ENCODE measurements at places on chromosomes 1 and 21.

DNA sequence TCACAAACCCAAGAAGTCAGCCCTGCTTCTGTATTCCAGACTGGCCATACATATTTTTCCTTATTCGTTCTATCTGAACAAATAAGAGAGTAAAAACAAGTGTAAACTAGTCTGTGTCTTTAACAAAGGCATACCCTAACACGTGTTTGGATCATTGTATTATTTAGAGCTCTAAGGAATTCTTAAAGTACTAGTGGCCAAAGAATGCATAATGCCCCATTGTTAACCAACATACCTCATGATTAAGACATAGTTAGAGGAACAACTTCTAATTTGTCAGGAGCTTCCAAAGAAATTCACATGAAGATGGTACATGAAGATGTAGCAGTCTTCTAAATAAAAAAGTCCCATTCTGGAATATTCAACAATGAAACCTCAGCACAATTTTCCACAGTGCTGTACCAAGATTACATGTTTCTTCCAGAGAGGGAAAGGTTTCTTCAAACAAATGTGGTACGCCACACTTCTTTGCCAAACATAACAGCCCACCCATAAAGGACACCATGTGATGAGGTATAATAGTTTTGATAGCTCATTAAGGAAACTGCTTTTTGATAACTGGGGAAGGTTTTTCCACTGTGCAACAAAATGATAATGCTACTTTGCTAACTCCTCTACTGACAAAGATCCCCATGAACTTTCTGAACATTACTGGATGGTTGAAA, 5.0 kb downstream of the PALMD start:
- DNase-seq = no peak
- H3K27me3 ChIP-seq = no peaks in the 10 kb centered on the region
- H3K27ac ChIP-seq = no peak overlapping the region
- H3K36me3 ChIP-seq = no peaks in the 10 kb centered on the region

DNA sequence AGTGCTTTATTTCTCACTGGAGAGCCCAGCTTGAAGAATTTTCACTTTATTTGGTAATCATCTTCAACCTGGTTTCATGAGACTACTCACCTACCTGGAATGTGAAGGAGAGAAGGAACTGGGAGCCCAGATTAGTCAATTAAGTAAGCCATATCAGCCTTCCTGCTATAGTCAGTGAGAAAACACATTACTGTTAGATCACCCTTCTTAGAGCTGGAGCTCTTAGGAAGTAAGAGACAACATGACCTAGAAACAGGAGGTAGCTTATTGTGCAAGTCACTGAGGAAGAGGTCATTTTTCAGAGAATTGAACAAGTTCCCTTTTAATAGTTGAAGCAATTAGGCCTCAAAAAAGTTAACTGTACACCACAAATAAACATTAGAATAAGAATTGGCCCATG, 49.2 kb upstream of the TEKT2 start:
- peaks cover 21% of the 10 kb centered on the region for H3K36me3 ChIP-seq
- no peaks in the 10 kb centered on the region for H3K4me1 ChIP-seq
- DNase-seq = no peak
- no peak overlapping the region for H3K4me3 ChIP-seq

GRCh38 chr21:33968080-33968994, 52.7 kb upstream of the ATP5PO start:
- H3K4me3 ChIP-seq = no peak overlapping the region
- H3K36me3 ChIP-seq = peaks cover 17% of the 10 kb centered on the region
- H3K27me3 ChIP-seq = no peaks in the 10 kb centered on the region
- DNase-seq = no peak

DNA sequence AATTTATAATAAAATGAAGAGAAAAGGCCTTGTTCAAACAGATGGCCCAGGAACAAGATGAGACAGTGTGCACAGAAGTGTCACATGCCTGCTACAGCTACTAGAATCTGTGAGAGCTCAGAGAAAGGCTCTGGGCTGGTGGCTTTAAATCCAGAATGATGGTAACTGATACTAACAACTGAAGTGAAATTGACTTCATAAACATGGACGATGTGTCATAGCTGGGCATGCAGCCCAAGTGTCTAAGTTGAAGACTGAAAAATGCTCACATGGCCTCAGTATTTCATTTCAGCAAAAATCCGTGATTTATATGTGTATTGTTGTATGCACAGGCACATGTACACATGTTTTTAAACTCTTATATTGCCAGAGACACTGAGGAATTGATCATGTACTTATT, 208.3 kb upstream of the RUNX1 start:
- no peaks in the 10 kb centered on the region for H3K4me1 ChIP-seq
- no peak for DNase-seq
- H3K36me3 ChIP-seq = no peaks in the 10 kb centered on the region

GRCh38 chr1:202197653-202198365, 4.2 kb downstream of the LGR6 start:
- peaks cover 9% of the 10 kb centered on the region for H3K4me1 ChIP-seq
- peaks cover 12% of the 10 kb centered on the region for H3K27me3 ChIP-seq
- DNase-seq = no peak
- no peak overlapping the region for H3K27ac ChIP-seq

DNA sequence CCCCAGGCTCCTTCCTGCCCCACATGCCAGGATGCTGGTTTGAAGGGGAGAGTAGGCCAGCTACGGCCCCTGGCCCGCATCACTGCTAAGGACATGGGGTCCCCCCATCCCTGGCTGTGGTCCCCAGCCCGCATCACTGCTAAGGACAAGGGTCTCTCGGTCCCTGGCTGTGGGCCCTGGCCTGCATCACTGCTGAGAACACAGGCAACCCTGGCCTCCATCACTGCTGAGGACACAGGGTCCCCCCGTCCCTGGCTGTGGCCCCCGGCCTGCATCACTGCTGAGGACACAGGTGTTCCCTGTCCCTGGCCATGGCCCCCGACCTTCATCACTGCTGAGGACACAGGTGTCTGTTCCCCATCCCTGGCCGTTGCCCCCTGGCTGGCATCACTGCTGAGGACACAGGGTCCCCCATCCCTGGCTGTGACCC, 448 bp upstream of the OBSCN start:
- no peaks in the 10 kb centered on the region for H3K27me3 ChIP-seq
- no peak for DNase-seq
- H3K36me3 ChIP-seq = no peaks in the 10 kb centered on the region

- peak overlapping the region; percentile 67 for H3K4me3 ChIP-seq
- peak overlapping the region; percentile 82 for H3K27ac ChIP-seq
- peaks cover 67% of the 10 kb centered on the region for H3K4me1 ChIP-seq
- H3K36me3 ChIP-seq = no peaks in the 10 kb centered on the region
These were observed 816 bp downstream of the IL6R start for GRCh38 chr1:154405747-154406571.

DNA sequence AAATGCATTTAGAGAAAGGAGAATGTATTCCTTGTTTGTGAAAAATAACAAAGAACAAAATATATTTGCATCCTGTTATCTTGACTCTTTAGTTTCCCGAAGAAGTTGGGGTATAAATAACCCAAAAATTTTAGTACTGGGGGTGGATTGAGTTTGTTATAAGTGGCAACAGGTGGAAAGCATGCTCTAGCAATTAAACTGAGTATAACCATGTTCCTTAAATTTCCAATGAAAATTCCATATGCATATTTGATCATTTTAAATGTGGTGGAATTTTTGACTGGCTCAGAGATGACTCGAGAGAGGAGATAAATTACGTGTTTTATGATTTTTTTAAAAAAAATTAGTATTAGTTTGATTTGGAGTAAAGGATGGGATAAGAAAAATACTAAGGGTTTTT, 348.9 kb downstream of the TGFB2 start:
- no peak overlapping the region for H3K4me3 ChIP-seq
- H3K27me3 ChIP-seq = no peaks in the 10 kb centered on the region
- H3K4me1 ChIP-seq = no peaks in the 10 kb centered on the region
- no peaks in the 10 kb centered on the region for H3K36me3 ChIP-seq
- H3K27ac ChIP-seq = no peak overlapping the region

DNA sequence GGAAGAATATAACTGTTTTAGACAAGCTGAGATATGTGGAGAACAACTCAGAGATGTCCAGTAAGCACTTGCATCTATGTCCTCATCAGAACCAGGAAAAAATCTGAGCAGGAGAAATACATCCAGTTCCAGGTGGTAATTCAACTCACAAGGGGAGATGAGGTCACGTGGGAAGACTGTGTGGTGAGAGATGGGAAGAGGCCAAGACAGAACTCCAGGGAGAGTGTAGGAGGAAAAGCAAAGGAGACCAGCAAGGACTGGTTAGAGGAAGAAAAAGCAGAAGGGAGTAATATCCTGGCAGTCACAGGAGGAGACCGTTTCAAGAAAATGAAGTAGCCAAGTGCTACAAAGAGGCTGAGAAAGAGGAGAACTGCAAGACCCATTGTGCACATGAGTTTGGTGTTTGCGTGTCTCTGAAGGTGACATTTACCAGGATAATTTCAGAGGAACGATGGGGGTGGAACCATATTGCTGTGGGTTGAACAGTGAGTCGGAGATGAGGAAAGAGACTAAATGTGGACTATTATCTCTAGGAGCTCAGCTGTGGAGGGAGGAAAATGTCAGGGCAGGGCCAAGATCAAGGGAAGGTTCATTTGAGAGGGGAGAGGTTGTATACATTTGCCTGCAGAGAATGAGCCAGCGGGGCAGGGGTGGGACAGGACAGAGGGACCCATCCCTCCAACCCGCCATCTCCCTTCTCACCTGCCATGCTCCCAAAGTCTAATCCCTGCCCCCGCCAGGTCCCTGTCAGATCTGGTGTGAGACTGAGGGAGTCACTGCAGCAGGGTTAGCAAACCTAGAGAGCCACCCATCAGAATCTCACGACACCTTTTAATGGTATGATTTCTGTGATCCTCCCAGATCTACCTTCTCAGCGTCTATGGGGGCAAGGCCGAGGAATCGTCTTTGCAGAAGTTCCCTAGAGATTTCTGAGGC, 24.9 kb downstream of the SUSD4 start:
- H3K27ac ChIP-seq = no peak overlapping the region
- H3K27me3 ChIP-seq = no peaks in the 10 kb centered on the region
- H3K36me3 ChIP-seq = no peaks in the 10 kb centered on the region
- DNase-seq = no peak

- H3K4me3 ChIP-seq = no peak overlapping the region
- no peaks in the 10 kb centered on the region for H3K4me1 ChIP-seq
- H3K27ac ChIP-seq = no peak overlapping the region
- no peaks in the 10 kb centered on the region for H3K27me3 ChIP-seq
- H3K36me3 ChIP-seq = no peaks in the 10 kb centered on the region
- no peak for DNase-seq
These were observed 9.4 kb downstream of the FCAMR start for GRCh38 chr1:206960676-206961386.

DNA sequence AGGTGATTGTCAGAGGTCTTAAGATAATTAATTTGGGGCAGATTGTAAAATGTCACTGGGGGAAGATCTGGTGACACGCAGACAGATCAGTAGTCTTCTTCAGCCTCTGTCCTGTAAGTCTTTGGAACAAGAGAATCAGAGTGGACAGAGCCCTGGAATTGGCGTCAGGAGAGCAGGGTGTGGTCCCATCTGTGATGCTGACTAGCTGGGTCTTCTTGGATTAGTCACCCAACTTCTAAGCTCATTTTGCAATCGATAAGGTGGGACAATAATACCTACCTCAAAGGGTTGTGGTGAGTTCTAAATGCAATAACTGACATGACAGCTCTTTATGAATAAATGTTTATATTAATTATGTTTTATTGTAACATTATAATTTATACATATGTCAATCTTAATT, 4.8 kb downstream of the FASLG start:
- no peak for DNase-seq
- no peak overlapping the region for H3K4me3 ChIP-seq
- peaks cover 12% of the 10 kb centered on the region for H3K36me3 ChIP-seq
- peaks cover 37% of the 10 kb centered on the region for H3K4me1 ChIP-seq
- H3K27me3 ChIP-seq = no peaks in the 10 kb centered on the region
- no peak overlapping the region for H3K27ac ChIP-seq

DNA sequence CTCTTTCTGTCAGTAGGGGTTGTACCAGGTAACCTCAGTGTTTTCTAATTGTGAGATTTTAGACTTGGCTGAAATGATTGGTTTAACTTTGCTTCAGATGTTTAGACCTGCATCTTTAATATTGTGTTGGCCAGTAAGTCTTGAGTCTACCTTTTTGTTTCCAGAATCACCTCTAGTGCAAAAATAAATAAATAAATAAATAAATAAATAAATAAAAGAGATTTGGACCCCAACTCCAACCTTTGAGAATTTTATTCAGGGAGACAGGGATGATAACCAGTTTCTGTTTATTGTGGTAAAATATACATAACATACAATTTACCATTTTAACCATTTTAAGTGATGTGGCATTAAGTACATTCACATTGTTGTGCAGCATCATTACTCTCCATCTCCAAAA, 64.4 kb downstream of the RAVER2 start:
- H3K4me3 ChIP-seq = no peak overlapping the region
- no peaks in the 10 kb centered on the region for H3K4me1 ChIP-seq
- H3K27ac ChIP-seq = no peak overlapping the region

DNA sequence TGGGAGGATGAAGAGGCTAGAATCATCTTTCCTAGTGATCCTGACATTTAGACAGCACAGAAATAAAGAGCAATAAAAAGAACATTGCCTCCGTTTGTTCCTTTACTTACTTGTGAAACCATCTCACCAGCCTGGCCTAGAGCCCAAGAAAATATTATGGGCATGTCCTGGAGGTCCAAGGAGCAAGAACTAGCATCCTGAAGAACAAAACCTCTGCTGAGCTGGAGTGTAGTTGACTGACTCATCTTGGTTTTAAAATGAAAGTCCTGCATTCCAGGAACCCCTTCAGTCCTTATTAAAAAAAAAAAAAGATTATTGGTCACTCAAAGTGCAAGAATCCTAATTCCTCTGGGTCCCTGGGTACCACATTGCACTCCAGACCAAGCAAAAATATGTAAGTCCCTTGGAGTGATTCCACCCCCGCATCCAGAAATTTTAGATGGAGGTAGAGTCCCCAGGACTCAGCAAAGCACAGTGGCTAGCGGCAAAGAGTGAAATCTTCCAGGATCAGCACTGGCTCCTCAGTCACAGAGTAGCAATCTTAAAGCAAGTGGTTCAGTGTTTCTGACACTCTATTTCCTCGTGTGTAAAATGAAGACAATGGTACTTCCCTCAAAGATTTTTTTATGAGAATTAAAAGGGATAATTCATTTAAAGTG, 7.0 kb downstream of the SMCP start:
- no peaks in the 10 kb centered on the region for H3K27me3 ChIP-seq
- no peaks in the 10 kb centered on the region for H3K36me3 ChIP-seq
- no peak overlapping the region for H3K27ac ChIP-seq
- no peaks in the 10 kb centered on the region for H3K4me1 ChIP-seq

- no peaks in the 10 kb centered on the region for H3K36me3 ChIP-seq
- peaks cover 12% of the 10 kb centered on the region for H3K4me1 ChIP-seq
- no peaks in the 10 kb centered on the region for H3K27me3 ChIP-seq
- peak overlapping the region; percentile 91 for H3K27ac ChIP-seq
These were observed 511 bp upstream of the RABGAP1L start for GRCh38 chr1:174158767-174159251.

Measured in effector memory CD4-positive, alpha-beta T cell (primary cell).